Suprapubic skin (tissue), 4 donors: ENCODE measurements at places on chromosomes 6 and 20. TPM values are rescaled to one million over a fixed set of nuclear protein-coding genes. Genes with fewer than 3 reads are reported as not detected.

DNA sequence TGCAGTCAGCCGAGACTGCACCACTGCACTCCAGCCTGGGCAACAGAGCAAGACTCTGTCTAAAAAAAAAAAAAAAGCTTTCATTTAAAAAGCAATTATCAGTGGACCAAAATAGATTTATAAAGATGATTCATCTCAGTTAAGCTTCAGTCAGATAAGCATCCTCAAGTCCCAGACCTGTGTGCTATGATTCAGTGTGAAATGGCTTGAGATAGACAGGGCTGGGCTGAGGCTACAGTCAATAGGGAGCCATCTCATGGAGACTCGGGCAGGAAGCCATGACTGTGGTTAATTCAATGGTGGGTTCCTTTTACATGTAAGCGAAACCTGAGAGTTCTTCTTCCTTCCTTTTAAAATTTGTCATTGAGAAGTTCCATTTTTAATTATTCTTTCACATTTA lies 276.0 kb downstream of the TFAP2A start:
- H3K4me1 ChIP-seq: no peaks in the 10 kb centered on the region
- no peaks in the 10 kb centered on the region for H3K27me3 ChIP-seq
- H3K4me3 ChIP-seq: no peak overlapping the region

DNA sequence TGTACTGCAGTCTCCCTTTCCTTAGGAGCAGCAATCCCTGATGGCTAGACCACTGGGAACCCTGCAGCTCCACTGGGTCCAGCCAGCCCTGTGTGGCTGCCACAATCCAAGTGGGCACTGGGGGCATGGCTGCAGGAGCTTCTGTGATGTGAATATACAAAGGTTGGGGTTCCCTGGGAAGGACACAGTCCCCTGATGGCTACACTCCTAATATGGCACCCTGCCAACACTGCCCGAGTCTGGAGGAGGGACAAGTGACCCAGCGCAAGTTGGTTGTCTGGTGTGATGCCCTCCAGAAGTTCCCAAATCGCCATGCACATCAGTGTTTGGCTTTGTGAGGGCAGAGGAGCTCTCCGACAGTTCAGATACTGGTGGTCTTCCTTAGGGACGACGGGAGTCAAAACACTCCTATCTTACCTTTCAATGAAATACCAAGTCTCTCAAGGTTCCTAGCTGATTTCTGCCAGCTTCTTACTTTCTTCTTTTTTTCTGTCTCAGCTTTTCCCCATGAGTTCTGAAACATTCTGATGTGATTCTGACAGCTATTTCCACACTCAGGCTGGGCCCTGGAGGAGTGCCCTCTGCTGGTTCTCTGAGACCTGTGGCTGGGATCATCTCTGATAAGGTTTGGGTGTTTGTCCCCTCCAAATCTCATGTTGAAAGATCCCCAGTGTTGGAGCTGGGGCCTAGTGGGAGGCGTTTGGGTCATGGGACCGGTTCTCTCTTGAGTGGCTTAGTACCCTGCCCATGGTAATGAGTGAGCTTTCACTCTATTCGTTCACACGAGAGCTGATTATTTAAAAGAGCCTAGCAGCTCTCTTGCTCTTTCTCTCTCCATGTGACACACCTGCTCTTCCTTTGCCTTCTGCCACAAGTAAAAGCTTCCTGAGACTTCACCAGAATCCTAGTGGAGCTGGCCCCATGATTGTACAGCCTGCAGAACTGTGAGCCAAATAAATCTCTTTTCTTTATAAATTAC lies 15.5 kb upstream of the ZFP57 start:
- no peak for DNase-seq
- H3K27ac ChIP-seq: no peak overlapping the region
- no peaks in the 10 kb centered on the region for H3K4me1 ChIP-seq

DNA sequence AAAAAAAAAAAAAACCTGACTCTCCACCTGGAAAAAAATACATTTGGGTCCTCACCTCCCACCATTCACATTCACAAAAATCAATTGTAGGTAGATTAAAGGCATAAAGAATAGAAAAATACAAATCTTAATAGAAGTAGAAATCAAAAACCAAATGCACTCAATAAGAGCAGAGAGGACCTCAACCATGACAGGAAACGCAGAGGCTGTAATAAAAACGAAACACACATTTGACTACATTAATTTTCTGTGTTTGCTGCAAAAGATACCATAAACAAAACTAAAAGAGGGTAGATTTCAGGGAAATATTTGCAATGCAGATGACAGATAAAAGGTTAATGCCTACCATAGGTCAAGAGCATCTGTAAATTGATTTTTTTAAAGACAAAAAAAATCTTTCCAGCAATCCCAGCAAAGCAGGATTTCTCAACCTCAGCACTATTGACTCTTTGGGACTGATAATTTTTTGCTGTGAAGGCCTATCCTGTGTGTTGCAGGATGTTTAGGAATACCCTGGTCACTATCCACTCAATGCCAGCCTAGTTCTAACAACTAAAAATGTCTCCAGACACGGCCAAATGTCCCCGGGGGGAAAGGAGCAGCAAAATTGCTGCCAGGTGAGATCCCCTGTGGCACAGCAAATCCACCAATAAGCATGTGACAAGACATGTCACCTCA lies 9.1 kb downstream of the ETV7 start:
- H3K4me1 ChIP-seq: peaks cover 17% of the 10 kb centered on the region
- H3K36me3 ChIP-seq: no peaks in the 10 kb centered on the region
- DNase-seq: no peak
- no peak overlapping the region for H3K27ac ChIP-seq

- no peak overlapping the region for H3K4me3 ChIP-seq
- DNase-seq: no peak
- no peak overlapping the region for H3K27ac ChIP-seq
- H3K4me1 ChIP-seq: no peaks in the 10 kb centered on the region
- no peaks in the 10 kb centered on the region for H3K27me3 ChIP-seq
- H3K36me3 ChIP-seq: no peaks in the 10 kb centered on the region
These were observed 541.3 kb upstream of the MARCKS start for GRCh38 chr6:113315879-113316278.

DNA sequence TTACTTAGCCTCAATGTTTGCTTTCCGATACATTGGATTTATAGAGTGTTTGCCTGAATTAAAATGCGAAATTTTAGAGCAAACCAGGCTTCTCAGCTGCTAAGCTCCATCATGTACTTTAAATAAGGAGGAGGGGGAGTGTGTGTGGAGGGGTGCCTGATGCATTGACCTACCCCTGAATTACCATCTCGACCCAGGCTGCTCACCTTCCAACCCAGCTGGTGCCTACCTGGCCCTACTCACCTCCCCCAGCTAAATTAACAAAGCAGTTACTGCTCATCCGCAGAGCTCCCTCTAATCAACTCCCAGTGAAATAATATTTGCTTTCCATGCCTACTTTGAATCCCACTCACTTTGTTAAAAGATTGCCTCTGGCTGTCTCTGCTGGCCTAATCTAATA lies 544.5 kb downstream of the MAFB start:
- H3K4me3 ChIP-seq: no peak overlapping the region
- H3K4me1 ChIP-seq: no peaks in the 10 kb centered on the region
- H3K27ac ChIP-seq: no peak overlapping the region
- DNase-seq: no peak
- no peaks in the 10 kb centered on the region for H3K27me3 ChIP-seq

The RBM24 gene
- 1.0 TPM for total RNA-seq

DNA sequence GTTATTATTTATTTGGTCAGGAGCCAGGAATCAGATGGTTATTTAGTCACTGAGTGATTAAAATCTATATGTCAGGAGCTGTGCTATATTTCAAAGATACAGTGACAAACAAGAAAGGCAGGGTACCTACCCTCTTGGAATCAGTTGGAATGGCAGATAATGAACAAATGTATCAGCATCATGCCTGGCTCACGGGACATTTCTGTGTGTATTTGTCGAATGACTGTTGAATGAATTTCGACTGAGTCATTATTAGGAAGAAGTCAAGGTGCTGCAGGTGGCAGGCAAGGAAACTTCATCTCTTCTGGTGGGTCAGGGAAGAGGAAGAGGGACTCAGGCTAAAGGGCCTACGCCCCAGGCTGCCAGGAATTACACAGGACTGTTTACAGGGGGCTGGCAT lies 13.6 kb downstream of the PKIG start:
- H3K36me3 ChIP-seq: peaks cover 14% of the 10 kb centered on the region
- H3K27ac ChIP-seq: no peak overlapping the region
- DNase-seq: peak; percentile 24
- no peaks in the 10 kb centered on the region for H3K27me3 ChIP-seq

The MROH8 gene
- total RNA-seq: 4.7 TPM

DNA sequence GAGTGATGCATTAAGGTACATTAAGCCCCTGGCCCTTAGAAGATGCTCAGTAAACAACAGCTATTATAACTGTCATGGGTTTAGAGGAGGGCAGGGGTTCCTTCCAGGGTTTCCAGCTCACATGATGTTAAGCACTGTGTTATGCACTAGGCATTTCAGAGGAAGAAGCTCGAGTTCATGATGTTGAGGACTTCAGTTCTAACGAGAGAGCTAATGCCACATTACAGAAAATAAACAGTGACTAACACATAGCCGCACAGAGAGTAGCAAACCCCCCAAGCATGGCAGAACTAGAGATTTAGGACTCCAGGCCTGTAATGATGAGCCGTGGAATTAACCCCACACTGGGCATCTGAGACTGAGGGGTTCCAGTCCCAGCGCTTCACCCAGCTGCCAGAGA lies 105.2 kb downstream of the UNC5CL start:
- no peaks in the 10 kb centered on the region for H3K4me1 ChIP-seq
- no peak overlapping the region for H3K4me3 ChIP-seq
- H3K36me3 ChIP-seq: no peaks in the 10 kb centered on the region
- no peaks in the 10 kb centered on the region for H3K27me3 ChIP-seq
- DNase-seq: no peak

DNA sequence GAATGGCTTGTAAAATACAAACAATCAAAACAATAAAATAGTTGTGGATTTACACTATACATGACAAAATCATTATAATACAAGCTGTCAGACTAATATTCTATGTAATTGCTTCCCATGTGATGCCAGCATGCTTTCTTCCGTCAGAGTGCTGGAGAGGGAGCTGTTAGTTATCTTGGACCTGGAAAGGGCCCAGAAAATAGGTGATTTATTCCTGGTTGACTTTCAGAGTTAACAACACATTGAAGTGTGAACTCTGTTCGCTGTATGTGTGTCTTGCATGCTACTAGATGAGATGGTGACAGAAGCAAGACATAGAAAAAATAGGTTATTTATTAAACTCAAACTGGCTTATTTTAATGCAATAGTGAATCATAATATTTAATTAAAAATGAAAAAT lies 70.2 kb downstream of the CDYL start:
- DNase-seq: no peak
- no peaks in the 10 kb centered on the region for H3K27me3 ChIP-seq
- H3K36me3 ChIP-seq: no peaks in the 10 kb centered on the region
- no peak overlapping the region for H3K27ac ChIP-seq

The CST1 gene
- not detected for total RNA-seq

The TMC2 gene
- not detected for total RNA-seq

- H3K4me3 ChIP-seq: no peak overlapping the region
- peaks cover 10% of the 10 kb centered on the region for H3K36me3 ChIP-seq
- H3K27me3 ChIP-seq: no peaks in the 10 kb centered on the region
- peaks cover 41% of the 10 kb centered on the region for H3K4me1 ChIP-seq
- no peak for DNase-seq
These were observed 23.0 kb downstream of the MAP1LC3A start for GRCh38 chr20:34581341-34582184.

GRCh38 chr20:50932691-50933280 lies 1.5 kb upstream of the ADNP start:
- no peak overlapping the region for H3K4me3 ChIP-seq
- no peak overlapping the region for H3K27ac ChIP-seq
- no peak for DNase-seq
- no peaks in the 10 kb centered on the region for H3K27me3 ChIP-seq
- peaks cover 25% of the 10 kb centered on the region for H3K4me1 ChIP-seq

The SLC17A3 gene
- total RNA-seq: not detected

DNA sequence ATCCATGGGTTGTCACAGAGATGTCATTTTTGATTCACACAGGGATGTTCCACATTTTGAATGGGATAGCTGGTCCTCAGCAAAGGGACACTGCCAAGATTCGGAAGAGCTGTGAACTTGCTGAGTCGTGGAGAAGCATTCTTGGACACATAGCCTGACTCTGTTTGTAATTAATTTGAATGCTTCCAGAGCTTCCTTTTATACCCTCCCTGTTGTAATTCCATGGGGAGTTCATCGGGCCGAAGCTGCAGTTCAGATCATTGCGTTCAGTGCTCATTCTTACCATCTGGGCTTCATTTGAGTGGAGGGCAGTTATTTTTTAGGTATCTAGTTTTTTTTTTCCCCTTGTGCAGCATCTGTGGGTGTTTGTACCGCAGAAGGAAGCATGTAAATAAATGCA lies 126.5 kb downstream of the SLC24A3 start:
- H3K27me3 ChIP-seq: no peaks in the 10 kb centered on the region
- peaks cover 11% of the 10 kb centered on the region for H3K4me1 ChIP-seq
- no peak for DNase-seq
- no peak overlapping the region for H3K27ac ChIP-seq
- H3K36me3 ChIP-seq: no peaks in the 10 kb centered on the region

DNA sequence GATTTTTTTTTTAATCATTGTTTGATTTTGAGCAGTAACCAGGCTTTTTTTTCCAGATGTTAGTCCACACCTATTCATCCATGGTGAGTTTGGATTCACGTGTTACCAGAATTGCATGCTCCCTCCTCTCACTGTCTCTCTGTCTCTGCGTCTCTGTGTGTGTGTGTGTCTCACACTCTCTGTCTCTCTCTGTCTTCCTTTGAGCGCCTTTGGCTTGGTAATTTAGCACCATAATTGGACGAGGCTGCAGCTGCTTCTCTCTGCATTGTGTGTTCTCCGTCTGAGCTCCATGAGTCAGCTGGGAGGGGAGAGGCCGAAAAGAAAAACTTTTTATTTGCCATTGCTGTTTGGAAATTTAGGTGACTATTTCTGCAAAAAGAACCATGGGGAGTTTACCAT lies 3.4 kb downstream of the TFAP2B start:
- no peaks in the 10 kb centered on the region for H3K36me3 ChIP-seq
- H3K27ac ChIP-seq: peak overlapping the region; percentile 89
- DNase-seq: no peak
- peak overlapping the region; percentile 54 for H3K4me3 ChIP-seq
- peaks cover 98% of the 10 kb centered on the region for H3K27me3 ChIP-seq
- H3K4me1 ChIP-seq: peaks cover 39% of the 10 kb centered on the region

DNA sequence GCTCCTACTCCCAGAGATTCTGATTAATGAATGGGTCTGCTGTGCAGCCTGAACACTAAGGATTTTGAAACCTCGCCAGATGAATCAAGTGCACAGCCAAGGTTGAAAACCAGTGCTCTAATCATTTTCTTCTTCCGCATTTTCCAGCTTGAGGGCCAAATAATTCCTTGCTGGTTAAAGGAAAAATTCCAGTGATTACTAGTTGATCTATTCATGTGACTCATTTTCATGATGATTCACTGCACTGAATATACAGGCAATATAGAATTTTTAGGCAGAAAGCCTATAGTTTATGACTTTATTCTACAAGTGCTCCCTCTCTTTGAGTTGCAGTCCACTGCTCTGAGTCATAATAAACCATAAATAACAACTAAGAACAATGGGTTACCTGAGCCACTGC lies 80.6 kb upstream of the PROKR2 start:
- H3K4me1 ChIP-seq: no peaks in the 10 kb centered on the region
- H3K36me3 ChIP-seq: no peaks in the 10 kb centered on the region
- H3K4me3 ChIP-seq: no peak overlapping the region
- H3K27me3 ChIP-seq: no peaks in the 10 kb centered on the region

The OPN5 gene
- total RNA-seq: not detected

The MYLK4 gene
- 4.0 TPM for total RNA-seq
